Caki2 (cell line): ENCODE measurements at places on chromosomes 11 and 22. TPM values are rescaled to one million over a fixed set of nuclear protein-coding genes. Genes with fewer than 3 reads are reported as not detected.

- DNase-seq, result no peak
These were observed 30.9 kb upstream of the NAP1L4 start for GRCh38 chr11:3022982-3023381.

GRCh38 chr22:31170971-31171370 is 11.0 kb downstream of the RNF185 start:
- DNase-seq, result no peak

DNA sequence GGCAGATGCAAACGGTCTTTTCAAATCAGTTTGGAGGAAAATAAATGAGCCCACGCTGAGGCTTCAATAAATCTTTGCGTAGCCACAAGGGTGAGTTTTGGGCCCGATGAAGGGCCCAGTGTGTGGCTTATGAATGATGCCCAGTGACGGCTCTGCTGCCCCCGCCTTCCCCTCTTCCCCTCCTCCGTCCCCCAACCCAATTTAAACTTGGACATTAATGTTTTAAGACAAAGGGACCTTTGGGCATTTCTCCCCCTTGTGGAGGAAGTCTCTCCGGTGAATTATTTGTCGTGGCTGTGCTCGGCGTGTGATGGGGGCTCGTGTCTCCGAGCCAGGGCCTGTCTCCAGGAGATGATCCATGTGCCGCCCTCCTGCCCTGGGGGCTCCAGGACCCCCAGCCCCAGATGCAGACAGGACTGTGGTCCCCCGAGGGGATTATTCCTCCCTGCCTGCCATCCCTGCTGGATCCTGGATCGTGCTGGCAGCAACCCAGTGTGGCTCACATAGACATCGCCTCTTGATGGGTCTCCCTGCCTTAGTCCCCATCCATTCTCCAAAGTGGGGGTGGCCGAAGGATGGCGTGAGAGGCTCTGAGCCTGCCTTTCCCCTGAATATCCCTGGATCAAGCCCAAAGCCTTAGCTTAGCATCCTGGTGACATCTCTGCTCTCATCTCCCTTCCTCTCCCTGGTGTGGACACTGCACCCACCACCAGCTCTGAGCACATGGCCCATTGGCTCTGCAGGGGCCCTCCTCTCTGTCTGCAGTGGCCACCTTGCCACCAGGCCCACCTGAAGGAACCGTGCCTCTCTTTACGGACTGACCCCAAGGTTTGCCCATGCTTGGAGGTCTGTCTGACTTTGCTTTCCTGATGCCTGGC is 56.4 kb downstream of the SMIM38 start:
- DNase-seq, result no peak

GRCh38 chr11:77522215-77522614 is 48.3 kb upstream of the PAK1 start:
- DNase-seq, result no peak

DNA sequence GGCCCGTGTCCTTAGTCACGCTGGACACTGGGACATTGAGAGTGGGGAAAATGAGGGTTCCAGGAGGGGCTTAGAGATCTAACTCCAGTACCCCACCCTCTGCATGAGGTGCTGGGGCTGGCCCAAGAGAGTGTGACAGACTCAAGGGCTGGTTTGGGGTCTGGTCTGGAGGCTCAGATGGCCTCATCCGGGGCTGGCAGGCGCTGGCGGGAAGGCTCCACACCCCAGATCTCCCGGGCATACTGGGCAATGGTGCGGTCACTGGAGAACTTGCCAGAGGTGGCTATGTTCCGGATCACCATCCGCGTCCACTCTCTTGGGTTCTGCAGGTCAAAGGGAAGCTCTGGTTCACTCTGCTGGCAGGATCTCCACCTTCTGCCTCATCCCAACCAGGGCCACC is 2.5 kb upstream of the RASGRP2 start:
- no peak for DNase-seq

GRCh38 chr11:93532806-93533205 is 10.4 kb downstream of the SMCO4 start:
- no peak for DNase-seq

- no peak for DNase-seq
These were observed 520.4 kb upstream of the LUZP2 start for GRCh38 chr11:23976426-23976825.

- DNase-seq, result no peak
These were observed 32.3 kb downstream of the ST14 start for GRCh38 chr11:130191896-130192295.

The SLC6A5 gene
- total RNA-seq, result not detected in 2 replicates

The CCDC15 gene
- 1.1 and 1.5 TPM in 2 replicates for total RNA-seq

The PHLDB1 gene
- total RNA-seq, result 24.8 and 26.6 TPM in 2 replicates

The FOLR1 gene
- 7.3 and 8.4 TPM in 2 replicates for total RNA-seq

The SDF2L1 gene
- total RNA-seq, result 39.5 and 46.1 TPM in 2 replicates

The SLC1A2 gene
- total RNA-seq, result not detected in 2 replicates
